ENCODE measurements at places on chromosomes 3 and 15.

DNA sequence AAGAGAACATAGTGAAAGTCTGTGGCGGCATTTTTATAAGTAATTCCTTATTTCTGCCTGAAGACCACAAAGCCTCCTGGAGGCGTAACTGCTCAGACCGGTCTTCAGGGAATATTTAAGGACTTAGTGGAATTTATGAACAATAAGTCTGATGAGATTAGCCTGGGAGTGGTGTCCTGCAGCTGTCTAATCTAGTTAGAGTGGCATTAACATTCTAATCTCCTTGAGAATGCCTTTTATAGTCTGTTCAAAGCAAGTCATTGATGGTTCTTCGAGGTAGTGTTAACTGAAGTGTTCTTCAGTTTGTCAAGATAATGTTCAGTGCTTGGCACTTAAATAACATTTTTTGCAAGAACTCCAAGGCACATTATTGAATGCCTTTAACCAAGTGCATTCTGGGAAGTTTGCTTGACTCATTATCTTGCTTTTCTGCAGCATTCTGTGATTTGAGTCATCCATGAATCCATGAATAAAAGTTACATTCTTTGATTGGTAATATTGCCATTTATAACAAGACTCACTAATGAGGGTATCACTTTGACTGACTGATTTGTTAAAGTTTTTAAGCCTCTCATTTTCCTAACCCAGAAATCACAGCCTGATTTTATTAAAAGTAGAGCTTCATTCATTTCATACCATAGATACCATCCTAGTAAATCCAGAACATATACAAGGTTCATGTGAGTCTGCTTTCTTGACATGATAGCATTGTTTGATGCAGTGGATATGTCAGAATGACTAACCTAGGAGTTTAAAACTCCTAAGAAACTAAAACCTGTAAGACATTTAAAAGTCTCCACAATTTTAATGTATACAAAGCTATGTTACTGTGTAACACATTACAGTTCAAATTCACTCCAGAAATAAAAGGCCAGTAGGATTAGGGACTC is 12.5 kb downstream of the RBM5 start:
- DNase-seq = no peak

DNA sequence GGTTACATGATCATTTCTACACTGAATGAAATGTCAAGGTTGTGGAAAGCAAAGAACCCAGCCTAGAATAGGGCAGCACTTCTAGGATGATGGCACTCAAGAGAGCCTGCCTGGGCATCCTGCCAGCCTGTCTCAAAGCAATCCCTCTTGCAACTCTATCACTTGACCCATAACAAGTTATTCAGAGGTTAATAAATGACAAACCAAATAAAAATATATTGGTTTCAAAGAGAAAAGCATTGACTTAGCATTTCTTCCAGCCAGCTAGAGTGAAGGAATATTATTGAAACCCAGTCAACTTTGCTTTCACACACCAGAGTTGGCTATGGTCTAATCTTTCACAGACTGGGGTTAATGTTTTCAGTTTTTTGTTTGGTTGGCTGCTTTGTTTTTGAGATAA is 214.6 kb upstream of the UBE2E2 start:
- DNase-seq = no peak

- no peak for DNase-seq
Observed at GRCh38 chr3:151638555-151639417, 94.9 kb upstream of the AADACL2 start.

DNA sequence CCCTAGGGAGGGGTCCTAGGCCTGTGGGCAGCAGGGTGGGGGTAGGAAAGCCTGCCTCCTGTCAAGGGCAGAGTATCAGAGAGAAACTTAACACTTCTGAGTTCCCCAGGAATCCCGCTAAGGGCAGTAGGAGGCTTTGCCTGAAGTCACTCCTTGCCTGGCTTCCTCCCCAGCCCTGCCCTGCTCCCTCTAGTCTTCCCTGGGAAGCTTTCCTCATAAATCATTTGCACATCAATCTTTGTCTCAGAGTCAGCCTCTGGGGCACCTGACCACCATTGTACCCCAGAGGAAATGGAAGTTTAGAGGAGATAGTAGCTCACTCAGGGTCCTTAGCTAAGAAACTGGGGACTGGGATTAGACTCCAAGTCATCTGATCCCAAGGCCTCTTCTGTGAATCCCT is 129.4 kb upstream of the TLE3 start:
- no peak for DNase-seq

DNA sequence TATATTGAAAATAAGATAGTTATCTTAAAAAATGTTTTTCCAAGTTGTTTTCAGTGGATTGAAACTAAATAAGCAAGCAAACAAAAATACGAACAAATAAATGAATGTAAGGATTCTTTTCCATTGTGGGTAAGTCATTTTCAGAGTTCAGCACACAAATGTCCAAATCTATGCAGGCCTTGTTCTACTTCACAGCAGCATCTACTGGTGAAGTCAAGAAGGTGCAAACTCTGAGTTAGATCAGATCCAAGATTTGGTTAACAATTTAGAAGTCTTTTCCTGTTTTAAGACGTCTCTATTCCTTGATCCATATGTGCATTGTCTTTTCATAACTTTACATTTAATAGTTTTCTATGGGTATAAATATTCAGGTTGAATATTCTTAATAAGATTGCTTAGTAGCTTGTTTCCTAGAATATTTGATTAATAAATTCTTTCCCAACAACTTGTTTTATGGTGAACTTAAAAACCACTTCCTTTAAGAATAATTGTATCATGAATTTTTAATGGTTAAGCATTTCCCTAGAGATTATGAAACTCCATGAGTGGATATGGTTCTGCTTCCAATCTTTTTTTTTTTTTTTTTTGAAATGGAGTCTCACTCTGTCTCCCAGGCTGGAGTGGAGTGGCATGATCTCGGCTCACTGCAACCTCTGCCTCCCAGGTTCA is 10.5 kb downstream of the PTX3 start:
- no peak for DNase-seq

DNA sequence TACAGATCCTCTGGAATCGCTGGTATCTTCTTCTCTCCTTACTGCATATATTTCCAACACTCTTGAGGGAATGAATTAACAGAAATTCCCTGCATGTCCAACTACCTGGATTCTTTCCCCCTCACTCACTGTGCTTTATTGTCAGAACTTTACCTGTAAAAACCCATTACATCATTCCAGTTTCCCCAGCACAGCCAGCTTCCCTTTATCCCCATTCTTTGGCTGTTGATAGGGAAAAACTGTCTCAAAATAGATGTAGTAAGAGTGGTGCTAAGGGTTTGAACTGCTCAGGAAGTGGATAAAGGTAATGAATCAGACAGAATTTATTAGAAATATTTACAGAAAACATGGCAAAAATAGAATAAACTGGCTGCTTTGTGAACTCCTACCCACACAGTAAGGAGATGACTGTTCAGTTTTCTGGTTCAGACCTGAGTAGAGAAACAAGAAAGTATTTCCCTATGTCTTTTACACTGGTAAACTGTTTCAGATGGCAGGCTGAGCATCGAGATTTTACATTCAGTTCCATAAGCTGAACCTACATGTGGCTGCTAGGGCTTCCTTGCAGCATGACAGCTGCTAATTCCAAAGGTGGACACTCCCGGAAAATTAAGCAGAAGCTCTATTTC is 188.4 kb downstream of the CPNE4 start:
- no peak for DNase-seq

- DNase-seq = no peak
Observed at GRCh38 chr15:25544076-25544475, 105.3 kb upstream of the UBE3A start.

GRCh38 chr3:114019486-114019885 is 36.8 kb downstream of the CCDC191 start:
- DNase-seq = no peak

Measured in 8988T (cell line).